Esophagus squamous epithelium (tissue), 5 donors: ENCODE measurements at places on chromosomes 16 and 17.

DNA sequence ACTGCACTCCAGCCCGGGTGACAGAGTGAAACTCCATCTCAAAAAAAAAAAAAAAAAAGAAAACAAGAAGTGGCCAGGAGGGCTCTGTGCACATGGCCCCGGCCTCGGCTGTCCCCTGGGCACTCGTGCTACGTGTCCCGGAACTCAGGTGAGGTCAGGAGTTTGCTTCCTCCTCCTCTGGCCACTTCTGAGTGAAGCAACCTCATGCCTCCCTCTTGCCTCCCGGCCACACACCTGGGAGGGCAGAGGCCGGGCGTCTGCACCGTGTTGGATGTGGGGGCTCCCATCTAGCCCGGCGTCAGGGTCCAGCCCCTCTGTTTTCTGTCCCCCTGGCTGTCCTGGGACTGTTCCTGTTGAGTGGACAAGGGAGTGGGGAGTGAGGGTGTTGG, 22.2 kb downstream of the ASPSCR1 start:
- no peak for DNase-seq

DNA sequence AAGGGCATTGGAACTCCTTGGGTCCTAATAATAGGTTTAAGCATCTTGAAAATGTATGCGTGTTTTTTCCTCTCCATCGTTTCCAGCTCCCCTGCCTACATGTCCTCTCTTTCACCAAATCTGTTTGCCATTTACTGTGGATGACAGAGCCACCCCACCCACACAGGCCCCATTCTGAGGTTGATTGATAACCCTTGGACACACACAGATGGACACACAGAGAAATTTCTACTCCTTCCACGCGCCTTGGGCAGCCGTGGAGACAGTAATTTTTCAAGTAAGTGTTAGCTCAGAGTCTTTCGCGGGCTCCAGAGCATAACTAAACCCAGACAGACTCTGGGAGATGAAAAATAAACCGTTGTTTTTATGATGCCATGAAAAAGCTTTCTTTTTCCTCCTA, 103.3 kb upstream of the NLRP1 start:
- DNase-seq = no peak

DNA sequence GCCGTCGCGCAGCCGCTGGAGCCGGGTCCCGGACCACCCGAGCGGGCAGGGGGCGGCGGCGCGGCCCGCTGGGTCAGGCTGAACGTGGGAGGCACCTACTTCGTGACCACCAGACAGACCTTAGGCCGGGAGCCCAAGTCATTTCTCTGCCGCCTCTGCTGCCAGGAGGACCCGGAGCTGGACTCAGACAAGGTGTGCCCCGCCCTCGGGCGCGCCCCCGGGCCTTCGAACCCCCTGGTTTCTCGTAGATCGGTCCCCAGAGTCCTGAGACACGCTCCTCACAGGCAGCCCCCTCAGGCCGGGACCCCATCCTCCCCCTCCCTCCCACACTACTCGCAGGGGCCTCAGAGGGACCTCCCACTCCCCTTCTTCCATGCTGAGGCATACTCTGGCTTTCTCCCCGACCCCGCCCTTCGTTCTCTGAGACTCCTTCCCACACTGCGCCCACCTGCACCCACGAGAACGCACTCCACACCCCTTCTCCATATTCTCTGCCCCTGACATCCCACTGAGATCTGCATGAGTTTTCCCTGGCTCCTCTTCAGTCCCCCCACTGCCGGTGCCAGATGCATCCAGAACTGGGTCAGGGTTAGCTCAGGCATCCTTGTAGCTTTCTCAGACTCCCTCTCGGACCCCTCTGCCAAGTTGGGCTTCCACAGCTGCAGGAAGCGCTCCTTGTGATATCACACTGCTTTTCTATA, 523 bp downstream of the KCTD2 start:
- DNase-seq = no peak

- no peak for DNase-seq
These were observed 414.1 kb upstream of the SALL1 start for GRCh38 chr16:51565184-51565583.

DNA sequence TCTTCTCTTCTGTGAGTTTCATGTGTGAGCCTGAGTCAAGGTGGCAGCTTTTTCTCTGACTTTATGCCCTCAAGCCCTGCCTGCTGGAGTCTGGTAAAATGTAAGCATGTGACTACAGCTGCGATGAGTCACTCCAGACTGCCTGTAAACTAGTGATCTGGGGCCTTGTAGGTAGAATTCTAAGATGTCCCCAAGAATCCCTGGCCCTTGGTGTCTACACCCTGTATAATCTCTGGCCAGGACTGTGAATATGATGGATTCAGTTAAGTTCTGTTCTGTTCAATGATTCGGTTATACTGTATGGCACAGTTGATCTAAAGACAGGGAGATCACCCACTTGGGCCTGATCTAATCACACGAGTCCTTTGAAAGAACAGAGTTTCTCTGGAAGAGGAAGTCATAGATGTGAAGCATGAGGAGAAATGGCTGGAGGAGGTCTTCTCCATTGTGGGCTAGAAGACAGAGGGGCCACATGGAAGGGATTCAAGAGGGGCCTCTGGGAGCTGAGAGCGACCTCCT, 29.8 kb downstream of the PRSS54 start:
- DNase-seq = no peak

- no peak for DNase-seq
These were observed 31.9 kb downstream of the CDK5R1 start for GRCh38 chr17:32518646-32519227.

- no peak for DNase-seq
These were observed 1.6 kb upstream of the IGFALS start for GRCh38 chr16:1794908-1795666.

GRCh38 chr17:31200287-31200686, 96.8 kb downstream of the OMG start:
- DNase-seq = no peak

DNA sequence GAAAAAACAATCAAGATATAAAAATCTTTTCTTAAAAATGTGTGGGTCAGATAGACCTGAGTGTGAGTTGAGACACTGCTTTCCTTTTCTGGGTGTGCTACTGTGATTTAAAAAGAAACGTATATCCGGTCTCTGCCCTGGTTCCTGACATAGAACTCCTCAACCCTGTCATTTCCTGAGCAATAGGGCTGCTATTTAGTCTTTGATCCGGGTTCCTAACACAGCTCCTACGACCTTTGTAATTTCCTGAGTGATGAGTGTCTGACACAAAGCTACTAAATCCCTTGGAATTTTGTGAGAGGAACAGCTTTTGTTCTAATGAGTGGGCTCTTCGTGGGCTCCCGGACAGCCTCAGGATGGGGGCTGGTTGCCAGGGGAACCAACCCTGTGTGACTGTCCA, 93.9 kb upstream of the FA2H start:
- no peak for DNase-seq

DNA sequence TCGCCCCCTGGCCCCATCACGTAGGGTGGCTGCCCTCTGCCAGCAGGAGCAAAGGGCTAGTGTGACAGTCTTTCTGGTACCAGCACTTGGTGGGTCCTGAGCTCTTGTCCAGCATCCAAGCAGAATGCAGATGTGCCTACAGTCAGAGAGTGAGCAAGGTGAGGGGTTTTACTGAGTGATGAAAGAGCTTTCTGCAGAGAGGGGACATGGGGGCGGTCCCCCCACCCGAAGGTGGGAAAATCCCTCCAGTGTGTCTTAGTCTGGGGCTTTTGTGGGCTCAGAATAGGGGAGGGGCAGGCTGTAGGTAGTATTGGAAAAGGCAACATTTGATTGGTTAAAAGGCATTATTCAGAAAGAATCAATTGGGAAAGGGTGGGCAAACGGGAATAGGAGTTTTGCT, 152.3 kb downstream of the RPTOR start:
- DNase-seq = no peak

- no peak for DNase-seq
These were observed 792 bp downstream of the SECTM1 start for GRCh38 chr17:82332669-82333278.

- no peak for DNase-seq
These were observed 18.4 kb downstream of the NPIPA1 start for GRCh38 chr16:14955546-14956231.

DNA sequence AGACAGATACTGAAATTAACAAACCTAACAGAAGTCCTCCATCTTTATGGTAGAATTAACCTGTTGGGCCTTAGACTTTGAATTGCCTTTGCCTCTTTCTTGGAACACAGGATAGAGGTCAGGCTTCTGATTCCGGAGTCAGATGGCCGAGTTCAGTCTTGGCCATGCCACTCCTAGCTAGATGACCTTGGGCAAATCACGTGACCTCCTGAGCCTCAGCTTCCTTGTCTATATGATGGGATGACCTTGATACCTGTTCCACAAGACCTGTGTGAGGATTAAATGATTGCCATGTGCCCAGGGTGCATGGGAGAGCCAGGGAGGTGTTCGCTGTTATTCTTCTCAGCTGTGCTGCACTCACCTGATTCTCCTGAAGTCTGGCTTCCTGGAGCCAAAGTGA, 161.4 kb downstream of the CMIP start:
- no peak for DNase-seq
